ENCODE measurements at places on chromosomes 16 and 17.

- DNase-seq = no peak
Measured at GRCh38 chr17:354651-355556, 2.3 kb upstream of the RPH3AL start.

GRCh38 chr17:75927286-75927922 is 13.4 kb downstream of the FBF1 start:
- no peak for DNase-seq

GRCh38 chr17:57399690-57400089 is 143.4 kb downstream of the MSI2 start:
- no peak for DNase-seq

DNA sequence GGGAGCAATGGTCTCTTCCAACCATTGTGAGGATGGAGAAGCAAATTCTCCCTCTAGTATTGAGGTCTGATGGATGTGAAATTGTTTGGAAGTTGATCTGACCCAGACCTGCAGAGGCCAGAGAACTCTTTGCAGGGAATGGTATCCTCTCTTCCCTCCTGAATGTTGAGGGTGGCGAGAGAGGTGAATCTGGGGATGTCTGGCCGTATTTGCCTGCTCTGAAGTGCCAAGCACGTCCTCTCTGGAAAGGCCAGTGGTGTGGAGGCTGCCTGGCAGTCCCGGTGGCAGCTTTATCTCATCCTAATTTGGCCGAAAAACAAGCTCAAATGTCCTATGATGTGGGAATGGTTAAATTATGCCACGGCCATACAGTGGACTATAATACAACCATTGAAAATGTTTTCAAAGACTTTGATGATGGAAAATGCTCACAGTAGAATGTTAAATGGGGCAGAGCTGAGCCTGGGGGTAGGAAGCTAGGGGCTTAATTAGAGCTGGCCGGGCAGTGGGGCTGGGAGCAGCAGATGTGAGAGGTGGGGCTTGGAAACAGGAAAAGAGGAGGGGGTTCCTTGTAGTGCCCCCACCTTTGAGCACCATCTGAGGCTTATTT is 30.8 kb downstream of the WSCD1 start:
- no peak for DNase-seq

GRCh38 chr16:23482778-23483177 is 27.5 kb downstream of the GGA2 start:
- peak; percentile 36 for DNase-seq

GRCh38 chr16:62225675-62226074 is 189.4 kb upstream of the CDH8 start:
- peak; percentile 3 for DNase-seq

DNA sequence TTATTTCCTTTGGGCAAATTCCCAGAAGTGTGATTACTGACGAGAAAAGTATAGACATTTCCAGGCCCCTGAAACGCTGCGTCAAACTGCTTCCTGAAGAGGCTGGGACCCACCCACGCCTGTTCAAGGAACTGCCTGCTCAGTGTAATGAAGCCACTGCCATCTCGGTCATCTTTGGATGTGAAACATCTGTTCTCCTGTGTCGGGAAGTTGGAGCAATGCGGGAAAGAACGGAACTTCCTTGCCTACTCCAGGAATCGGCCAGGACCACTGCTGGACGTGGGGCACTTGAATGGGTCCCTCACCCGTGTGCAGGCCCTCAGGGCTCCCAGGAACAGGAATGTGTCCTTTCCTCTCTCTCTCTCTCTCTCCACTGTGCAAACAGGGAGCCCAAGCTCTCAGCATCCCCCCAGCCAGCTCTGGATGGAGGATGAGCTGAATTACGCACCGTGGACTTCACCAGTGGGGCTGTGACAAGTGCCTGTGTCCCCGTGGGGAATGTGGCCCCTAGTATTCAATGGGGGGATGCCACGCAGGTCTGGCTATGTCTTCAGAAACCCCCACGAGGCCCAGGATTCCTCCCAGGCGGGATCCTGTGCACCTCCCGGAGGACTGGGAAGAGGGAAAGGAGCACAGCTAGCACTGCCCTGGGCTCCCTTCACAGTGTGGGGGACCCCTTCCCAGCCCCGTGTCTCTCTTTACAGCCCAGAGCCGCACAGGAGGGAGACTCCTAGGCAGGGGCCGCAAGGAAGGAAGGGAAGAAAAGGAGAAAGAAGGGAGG is 18.3 kb upstream of the LITAF start:
- no peak for DNase-seq

DNA sequence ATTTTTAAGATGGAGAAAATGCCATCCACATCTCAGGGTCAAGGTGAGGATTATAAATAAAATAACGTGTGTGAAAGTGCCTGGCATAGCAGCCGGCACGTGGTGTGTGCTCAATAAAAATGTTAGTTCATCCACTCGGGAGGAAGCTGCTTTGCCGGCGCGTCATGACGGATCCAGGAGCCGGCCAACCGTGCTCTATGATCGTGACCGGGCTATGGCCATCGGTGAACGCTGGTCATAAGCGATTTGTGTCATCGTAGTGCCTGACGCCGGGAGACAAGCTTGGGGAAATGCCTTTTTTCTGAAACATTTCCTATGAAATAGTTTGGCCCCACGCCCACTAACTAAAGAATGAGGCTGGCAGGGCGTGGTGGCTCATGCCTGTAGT is 74.0 kb downstream of the CMC2 start:
- DNase-seq = no peak

DNA sequence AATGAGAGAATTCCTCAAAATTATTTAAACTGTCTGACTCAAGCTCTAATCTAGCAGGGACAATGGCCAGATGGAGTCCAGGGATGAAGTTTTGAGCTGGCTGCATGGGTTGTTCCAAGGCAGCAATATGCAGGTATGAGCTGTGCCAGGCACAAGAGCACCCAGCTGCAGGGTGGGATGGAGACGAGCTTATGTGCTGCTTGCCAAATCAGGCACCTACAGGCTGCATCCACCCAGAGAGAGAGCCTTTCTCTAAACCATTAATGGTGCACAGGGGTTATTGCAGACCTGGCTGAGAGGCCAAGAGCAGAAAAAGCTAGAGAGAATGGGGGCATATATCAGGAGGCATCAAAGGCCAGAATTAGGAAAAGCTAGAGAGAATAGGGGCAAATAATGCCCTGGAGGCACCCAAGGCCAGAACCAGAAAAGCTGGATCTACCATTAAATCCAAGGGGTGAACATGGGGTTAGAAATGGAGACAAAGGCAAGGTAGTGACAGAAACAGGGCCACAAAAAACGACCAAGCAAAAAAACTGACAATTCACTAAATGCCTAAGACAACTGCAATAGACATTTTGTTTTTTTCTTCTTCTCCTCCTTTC is 11.0 kb downstream of the KRT33A start:
- DNase-seq = no peak

DNA sequence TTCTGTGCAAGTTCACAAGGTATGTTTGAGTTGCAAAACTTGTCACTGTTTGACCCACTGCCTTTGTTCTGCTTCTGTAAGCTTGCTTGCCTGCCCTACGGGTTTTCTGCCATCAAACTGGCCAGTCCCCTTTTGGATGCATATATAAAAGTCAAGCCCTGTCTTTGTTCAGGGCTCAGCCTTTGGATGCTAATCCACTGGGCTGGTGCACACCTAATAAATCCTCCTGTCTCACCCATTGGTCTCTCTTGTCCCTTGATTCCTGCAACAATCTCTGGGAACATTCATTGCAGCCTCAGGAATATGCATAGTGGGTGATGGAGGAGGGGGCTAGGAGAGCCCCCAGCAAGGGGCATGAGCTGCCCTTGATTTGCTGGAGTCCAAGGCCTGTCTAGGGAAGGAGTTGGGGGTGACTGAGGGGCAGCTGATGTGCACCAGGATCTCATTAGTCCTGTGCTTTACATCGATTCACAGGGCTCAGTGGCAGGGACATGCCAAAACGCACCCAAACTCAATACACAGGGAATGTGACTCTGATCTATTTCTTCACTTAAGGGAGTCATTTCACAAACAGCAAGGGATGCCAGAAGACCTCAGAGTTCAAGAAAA is 225.4 kb upstream of the NLRP1 start:
- no peak for DNase-seq

- no peak for DNase-seq
Measured at GRCh38 chr16:71479420-71479819, 9.7 kb downstream of the ZNF19 start.

DNA sequence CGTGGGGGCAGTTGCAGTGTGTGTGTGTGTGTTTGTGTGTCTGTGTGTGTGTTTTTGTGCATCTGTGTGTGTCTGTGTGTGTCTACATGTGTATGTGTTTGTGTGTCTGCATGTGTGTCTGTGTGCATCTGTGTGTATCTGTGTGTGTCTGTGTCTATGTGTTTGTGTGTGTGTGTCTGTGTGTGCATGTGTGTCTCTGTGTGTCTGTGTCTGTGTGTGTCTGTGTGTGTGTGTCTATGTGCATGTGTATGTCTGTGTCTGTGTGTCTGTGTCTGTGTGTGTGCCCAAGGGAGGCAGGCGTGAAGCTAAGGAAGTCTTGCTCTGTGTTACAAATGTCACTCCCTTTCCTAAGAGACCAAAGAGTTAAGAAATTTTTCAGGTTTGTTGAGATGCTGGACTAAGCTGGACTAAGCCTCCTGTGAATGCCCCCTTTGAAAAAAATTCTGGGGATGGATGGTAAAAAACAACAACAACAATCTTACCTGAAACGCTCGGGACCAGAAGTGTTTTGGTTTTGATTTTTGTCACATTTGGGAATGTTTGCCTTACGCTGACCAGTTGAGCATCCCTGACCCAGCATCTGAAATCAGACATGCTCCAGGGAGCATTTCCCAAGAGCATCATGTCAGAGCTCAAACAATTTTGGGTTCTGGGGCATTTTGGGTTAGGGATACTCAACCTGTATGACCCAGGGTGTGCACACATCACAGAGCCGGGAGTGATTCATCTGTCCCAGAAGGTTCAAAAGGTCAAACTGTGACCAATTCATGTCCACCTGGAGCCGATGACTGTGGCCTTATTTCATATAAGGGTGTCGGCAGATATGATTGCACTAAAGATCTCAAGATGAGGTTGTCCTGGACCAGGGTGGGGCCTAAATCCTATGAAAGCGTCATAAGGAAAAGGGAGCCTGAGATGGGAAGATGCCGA is 48.6 kb upstream of the ZNF469 start:
- DNase-seq = no peak

GRCh38 chr16:85491058-85491771 is 121.9 kb upstream of the GSE1 start:
- DNase-seq = peak; percentile 50

- no peak for DNase-seq
Measured at GRCh38 chr17:48566717-48567116, 11.4 kb downstream of the HOXB4 start.

- DNase-seq = no peak
Measured at GRCh38 chr17:76479515-76480060, 12.2 kb downstream of the AANAT start.

DNA sequence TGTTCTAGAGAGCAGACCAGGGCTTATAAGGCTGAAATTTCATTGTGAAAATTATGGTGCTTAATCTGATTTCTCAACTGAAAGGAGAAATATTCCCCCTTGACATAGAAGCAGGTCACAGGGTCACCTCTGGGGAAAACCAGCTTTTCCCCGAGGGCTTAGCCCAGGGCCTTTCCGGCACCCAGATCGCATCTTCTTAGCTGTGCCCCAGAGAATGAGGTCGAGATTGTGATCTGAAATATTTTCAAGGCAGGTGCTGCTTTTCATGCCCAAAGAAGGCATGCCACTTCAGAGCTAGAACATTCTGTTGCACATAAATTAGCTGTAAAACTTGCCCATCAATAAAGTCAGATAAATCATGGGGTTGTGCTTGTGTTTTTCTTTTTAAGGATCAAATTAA is 25.4 kb upstream of the ARHGAP17 start:
- no peak for DNase-seq

DNA sequence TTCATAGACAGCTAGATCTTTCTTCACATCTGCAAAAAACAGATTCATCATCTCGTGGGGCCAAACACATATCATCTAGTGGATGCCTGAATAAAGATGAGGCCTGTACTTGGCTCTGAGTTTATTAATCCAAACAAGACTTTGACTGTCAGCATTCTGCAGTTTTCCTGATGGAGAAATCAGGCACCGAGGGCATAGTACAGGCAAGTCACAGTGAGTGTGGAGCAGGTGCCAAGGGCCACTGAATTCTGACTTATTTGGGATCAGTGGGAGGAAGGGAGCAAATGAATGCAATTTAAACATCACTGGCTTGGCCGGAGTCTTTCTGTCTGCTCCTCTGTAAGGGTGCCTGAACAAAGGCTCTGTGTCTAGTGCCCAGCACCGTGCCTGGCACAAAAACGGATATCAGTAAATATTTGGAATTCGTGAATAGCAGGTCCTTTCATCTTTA is 975 bp downstream of the CFAP20 start:
- no peak for DNase-seq

DNA sequence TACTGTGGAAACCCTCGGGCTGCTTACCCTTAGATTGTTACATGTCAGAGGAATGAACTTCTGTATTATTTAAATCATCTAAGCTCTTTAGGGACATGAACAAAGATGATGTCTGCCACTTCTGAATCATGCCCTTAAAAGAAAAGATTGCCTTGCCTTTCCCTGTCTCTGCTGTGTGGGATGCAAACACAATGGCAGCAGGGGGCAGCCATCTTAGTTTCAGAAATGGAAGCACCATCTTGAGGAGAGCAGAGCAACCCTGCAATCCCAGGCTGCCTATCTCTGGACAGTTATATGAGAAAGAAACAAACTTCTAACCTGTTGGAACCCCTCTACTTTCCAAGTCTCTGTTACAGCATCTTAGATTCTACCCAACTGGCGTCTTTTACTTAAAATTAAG is 16.7 kb upstream of the HLF start:
- DNase-seq = no peak

DNA sequence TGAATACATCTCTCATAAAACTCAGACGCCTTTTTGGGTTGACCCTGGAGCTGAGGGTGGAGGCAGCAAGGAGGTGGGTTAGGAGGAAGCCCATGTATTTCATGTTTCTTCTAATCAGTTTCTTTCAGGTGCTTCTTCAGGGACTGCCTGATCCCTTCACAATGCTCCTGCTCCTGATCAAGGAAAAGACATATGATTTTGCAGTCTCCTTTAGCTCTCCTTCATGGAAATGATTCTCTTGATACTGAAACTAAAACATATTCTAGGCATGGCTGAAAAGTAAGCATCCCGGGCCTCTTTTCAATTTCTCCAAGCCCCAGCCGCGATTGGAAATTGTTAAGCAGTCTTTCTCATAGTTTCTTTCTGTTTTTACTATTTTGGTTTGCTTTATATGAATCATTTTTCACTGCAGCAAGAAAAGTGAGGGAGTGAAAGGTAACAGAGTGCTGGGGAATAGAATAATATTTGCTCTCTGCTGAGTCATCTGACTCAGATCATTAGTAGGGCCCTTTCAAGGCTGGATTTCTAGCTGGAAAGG is 730.7 kb downstream of the CDH11 start:
- no peak for DNase-seq

DNA sequence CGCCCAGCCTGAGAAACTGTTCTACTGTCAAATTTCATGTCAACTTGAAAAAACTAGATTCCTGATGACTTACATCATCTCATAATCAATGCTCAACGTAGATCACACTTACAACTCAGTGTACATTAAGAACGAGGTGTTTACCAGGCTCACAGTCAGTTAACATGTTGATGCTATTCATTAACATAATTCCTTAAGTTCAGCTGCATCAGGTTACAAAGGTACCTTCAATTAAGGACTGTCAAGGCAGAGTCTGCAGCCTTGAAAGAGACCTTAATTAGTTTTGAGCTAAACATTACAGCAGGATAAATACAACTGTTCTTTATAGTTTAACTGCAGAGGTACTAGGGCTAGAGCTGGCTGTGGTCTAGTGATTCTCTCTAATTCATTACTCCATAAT is 1.9 kb downstream of the GNA13 start:
- DNase-seq = no peak

- no peak for DNase-seq
Measured at GRCh38 chr17:2388020-2388682, 12.7 kb downstream of the MNT start.

- DNase-seq = no peak
Measured at GRCh38 chr16:8665529-8665928, 8.9 kb upstream of the ABAT start.

Data from activated naive CD4-positive, alpha-beta T cell treated with Interleukin-2 at 50 U/mL for 16 hours (primary cell).